ENCODE measurements at places on chromosomes 2 and 18.

- DNase-seq = no peak
Observed at GRCh38 chr2:39491653-39492052, 54.6 kb upstream of the MAP4K3 start.

- DNase-seq = no peak
Observed at GRCh38 chr2:46556681-46557289, 77.4 kb downstream of the TMEM247 start.

DNA sequence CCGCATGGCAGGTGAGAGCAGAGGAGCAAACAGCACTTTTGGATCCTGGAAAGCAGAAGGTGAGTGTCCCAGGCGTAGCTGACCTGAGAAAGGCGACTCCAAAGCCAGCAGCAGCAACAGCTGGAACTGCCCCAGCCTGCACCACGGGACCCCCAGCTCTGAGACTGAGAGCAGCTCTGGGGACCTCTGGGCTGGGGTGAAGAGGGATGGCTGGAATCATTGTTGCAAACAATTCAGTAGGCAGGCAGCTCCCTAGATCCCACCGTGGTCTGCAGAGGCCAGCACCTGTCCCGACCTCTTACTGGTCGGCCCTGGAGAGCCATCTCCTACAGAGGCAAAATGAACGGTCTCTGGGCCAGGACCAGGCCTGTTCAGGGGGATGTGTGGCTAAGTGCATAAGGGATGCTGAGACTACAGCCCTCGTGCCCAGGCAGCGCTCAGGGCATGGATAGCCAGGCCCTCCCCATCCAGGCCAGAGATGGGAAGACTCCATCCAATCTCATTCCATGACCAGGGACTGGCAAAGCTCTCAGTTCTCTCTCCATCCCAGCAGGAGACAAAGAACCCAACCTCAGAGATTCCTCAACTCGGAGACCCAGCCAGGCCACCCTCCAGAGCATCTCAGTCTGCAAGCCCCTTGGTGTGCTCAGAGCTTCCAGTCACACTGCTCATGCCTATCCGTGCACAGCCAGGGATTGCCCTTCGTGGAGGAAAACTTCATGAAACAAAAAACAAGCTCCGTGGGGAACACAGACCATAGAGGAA is 38.2 kb upstream of the ALPP start:
- no peak for DNase-seq

DNA sequence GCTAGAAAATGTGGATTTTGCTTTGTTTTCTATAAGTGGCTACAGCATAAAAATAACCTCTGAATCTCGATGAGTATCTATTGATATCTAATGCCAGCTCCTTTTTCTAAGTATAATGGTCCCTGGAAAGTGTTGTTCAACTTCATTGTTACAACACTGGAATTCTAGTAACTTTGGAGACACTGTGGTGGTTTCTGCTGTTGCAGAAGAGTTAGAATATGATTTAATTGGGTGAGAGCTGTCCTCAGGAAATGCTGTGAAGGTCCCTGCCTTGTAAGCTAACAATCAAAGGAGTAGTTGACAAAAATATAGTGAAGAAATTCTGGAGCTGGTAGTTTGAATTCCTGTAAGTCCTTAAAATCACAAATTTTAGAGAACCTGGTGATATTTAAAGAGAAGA is 62.1 kb downstream of the C18orf63 start:
- DNase-seq = no peak

- DNase-seq = no peak
Observed at GRCh38 chr18:24277516-24278195, 120.0 kb downstream of the OSBPL1A start.

DNA sequence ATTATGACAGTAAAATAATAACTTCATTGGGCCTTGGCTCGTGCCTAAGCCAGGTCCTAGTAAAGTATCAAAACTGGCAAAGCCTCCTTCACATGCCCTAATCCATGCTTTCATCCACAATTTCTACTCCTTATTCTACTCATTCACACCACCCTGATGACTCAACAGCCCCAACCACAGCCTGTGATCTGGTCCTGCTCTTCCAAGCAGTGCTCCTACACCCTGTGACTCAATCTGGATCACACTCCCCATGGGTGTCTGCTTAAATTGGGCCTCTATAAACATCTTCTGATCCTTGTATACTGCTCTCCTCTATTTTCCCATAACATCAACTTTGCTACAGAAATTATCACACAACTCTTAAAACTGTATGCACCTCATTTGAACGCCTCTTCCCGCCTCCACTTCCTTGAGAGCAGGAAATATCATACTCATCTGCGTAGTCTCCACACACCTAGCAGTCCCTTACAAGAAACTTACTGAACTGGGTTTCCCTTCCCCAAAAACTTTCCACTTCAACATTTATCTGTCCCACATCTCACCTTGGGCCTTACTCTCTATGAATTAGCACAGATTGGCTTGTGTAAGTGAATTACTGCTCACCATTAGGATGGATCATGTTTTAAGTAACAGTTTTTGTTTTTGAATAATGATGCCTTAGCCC is 15.9 kb downstream of the GTF3C3 start:
- no peak for DNase-seq

DNA sequence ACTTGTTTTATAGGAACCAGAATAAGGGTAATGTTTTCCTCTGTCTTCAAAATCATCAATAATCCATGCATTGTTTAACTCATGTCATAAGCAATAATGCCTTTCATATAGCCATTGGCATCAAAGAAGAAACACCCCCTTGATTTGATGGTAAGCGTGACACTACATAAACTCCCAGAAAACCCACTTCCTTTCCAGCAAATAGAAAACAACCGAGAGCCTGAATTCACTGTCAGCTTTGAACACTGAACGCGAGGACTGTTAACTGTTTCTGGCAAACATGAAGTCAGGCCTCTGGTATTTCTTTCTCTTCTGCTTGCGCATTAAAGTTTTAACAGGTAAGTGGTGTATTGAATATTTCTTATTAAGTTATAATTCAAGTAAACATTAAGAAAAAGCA is at the start of gene ICOS:
TSS of gene ICOS (plus strand) at position 229 of the 400 bp plus-strand sequence. CDS start at position 281, 52 bp downstream.
- DNase-seq = no peak

- DNase-seq = no peak
Observed at GRCh38 chr2:120908314-120908975, 172.8 kb downstream of the GLI2 start.

DNA sequence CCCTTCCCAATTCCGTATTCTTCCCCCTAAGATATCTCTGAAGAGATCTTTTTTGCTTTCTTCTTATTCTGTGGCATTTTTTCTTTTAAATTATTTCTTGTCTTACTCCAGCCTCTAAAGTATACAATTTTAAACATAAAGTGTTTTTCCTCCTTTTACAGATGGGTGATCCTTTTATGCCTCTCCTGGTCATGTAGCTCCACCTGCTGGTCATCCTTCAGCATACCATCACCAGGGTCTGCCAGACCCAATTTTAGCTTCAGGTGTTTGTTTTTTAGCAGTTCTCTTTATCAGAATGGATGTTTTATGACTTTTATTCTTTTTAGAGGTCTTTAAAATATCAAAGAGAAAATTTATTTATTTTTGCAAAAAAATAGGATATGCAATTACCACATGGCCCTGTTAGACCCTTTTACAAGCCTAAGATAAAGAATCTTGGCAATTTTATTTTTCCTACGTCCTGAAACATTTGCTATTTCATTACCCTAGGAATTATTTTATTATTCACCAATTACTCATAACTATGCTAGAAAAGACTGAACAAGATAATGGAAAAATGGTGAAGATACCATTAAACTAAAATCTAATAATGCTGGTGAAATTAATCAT is 55.5 kb downstream of the PIGN start:
- no peak for DNase-seq
